ENCODE measurements at places on chromosomes 7 and 10. TPM values are rescaled to one million over a fixed set of nuclear protein-coding genes. Genes with fewer than 3 reads are reported as not detected.

DNA sequence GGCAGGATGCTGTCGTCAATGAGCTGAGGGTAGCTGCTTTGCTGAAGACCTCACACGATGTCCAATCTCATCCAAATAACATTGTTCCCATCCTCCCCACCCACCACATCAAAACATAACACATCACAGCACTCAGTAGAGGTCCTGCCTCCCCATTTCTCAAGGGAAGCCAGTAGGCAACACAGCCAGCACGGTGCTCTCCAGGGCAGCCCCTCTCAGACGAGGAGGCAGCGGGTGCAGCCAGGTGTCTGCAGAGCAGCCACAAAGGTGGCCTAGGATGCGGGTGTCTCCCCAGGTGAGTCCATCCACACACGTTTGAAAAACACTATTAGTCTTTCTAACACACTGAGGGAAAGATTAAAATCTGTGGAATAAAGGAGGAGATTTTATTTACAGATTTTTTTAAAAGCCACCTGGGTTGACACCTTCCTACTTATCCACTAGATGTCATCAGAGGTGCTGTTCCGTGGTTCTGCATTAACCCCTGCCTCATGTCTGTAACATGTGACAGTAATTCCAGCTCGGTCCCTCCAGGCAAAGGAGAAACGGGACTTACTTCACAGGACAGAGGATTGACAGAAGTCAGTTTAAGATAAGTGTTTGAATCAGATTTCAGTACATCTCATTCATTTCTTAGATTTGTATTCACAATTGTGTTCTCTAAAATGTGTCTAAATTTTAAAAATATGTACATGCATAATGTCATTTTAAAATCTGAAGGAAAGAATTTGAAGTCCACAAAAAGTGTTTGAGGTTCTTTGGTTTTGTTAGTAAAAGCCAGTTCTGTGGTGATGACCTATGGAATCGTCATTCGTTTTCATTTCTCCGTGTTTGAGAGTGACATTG, 68.0 kb downstream of the LANCL2 start:
- no peak overlapping the region for H3K4me3 ChIP-seq
- no peak for DNase-seq
- H3K36me3 ChIP-seq = no peaks in the 10 kb centered on the region
- H3K27me3 ChIP-seq = no peaks in the 10 kb centered on the region
- H3K4me1 ChIP-seq = no peaks in the 10 kb centered on the region

DNA sequence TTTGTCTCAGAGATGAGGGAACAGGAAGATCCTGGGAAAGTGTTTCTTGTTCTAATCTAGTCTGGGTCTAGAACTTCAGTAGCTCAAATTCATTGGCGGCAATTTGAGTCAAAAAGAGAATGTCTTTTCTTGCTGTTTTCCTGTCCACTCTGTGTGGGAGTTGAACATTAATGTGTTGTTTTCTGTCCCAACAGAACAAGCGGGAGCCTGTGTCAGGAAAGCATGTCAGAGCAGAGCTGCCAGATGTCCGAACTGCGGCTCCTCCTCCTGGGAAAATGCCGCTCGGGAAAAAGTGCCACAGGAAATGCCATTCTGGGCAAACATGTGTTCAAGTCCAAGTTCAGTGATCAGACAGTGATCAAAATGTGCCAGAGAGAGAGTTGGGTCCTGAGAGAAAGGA, 16.0 kb downstream of the GIMAP8 start:
- no peaks in the 10 kb centered on the region for H3K4me1 ChIP-seq
- no peak for DNase-seq
- no peaks in the 10 kb centered on the region for H3K36me3 ChIP-seq
- no peaks in the 10 kb centered on the region for H3K27me3 ChIP-seq

DNA sequence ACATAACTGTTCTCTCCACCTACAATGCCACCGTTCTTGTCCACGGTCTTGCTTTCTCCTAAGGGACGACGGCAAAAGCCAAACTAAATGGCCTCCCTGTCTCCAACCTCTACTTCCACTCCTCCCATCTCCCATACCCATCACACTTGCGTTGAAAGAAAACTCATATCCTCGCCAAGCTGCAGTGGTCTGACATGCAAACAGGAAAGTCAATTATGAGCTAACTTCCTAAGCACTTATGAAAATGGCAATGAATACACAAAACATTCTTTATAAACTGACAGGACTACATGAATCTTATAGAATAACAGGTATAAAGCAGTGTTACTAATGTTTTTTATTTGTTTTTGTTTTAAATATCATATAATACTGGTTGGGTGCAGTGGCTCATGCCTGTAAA, 46.4 kb downstream of the TYW1B start:
- H3K27ac ChIP-seq = no peak overlapping the region
- no peaks in the 10 kb centered on the region for H3K4me1 ChIP-seq
- DNase-seq = no peak
- H3K36me3 ChIP-seq = no peaks in the 10 kb centered on the region

Gene MACC1
- polyA plus RNA-seq = 2.2 TPM

DNA sequence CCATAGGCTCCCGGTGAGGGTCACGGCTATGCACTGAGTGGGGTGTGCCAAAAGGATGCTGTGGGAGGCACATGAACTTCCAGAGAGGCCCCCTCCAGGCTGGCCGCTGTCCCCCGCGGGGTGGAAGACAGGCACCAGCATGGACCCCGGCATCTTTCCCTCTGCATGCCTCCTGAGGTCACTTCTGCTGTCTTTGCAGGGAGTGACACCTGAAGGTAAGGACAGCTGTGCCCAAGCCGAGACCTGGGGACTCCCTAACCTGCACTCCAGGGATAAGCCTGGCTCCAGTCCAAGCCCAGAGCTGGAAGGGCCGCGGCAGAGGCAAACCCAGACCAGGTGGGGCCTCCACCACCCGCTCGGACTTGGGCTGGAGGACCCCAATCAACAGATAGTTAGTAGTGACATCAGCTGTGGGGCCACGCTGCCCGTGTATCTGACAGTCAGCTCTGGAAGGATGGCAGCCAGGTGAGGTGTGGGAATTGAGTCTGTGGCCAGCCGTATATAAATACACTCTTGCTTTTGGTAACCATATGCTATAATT, 340.7 kb upstream of the MKI67 start:
- H3K4me1 ChIP-seq = no peaks in the 10 kb centered on the region
- no peak for DNase-seq
- no peaks in the 10 kb centered on the region for H3K36me3 ChIP-seq
- H3K27ac ChIP-seq = no peak overlapping the region
- H3K27me3 ChIP-seq = no peaks in the 10 kb centered on the region
- H3K4me3 ChIP-seq = no peak overlapping the region

DNA sequence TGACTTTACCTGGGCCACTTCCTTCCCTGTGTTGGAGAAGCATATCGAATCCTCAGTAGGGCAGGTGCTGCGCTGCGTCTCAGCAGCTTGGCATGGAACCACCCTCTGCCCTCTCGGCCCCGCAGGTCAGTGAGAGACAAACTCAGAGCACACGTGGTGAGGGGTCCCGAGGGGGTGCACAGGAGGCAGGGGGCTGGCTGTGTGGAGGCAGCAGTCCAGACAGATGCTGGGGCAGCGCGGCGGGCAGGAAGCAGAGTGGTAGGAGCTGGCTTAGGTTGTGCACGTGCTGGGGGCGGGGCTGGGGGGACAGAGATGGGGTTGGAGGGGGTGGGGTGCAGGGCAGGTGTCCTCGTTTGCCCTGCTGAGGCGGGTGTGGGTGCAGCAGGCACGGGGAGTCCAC, 33.1 kb downstream of the NUB1 start:
- no peaks in the 10 kb centered on the region for H3K27me3 ChIP-seq
- DNase-seq = no peak
- H3K4me3 ChIP-seq = no peak overlapping the region
- H3K36me3 ChIP-seq = peaks cover 16% of the 10 kb centered on the region
- no peaks in the 10 kb centered on the region for H3K4me1 ChIP-seq

Gene TLX1
- polyA plus RNA-seq = 0.11 TPM

Gene GIMAP8
- polyA plus RNA-seq = 2.2 TPM

Gene VAX1
- not detected for polyA plus RNA-seq

Gene DNAJC12
- polyA plus RNA-seq = 17.3 TPM

- no peaks in the 10 kb centered on the region for H3K36me3 ChIP-seq
- H3K27ac ChIP-seq = no peak overlapping the region
- H3K4me3 ChIP-seq = no peak overlapping the region
- no peaks in the 10 kb centered on the region for H3K27me3 ChIP-seq
Measured at GRCh38 chr10:96584474-96584873, 2.3 kb downstream of the TM9SF3 start.

Gene TBX20
- polyA plus RNA-seq = not detected

DNA sequence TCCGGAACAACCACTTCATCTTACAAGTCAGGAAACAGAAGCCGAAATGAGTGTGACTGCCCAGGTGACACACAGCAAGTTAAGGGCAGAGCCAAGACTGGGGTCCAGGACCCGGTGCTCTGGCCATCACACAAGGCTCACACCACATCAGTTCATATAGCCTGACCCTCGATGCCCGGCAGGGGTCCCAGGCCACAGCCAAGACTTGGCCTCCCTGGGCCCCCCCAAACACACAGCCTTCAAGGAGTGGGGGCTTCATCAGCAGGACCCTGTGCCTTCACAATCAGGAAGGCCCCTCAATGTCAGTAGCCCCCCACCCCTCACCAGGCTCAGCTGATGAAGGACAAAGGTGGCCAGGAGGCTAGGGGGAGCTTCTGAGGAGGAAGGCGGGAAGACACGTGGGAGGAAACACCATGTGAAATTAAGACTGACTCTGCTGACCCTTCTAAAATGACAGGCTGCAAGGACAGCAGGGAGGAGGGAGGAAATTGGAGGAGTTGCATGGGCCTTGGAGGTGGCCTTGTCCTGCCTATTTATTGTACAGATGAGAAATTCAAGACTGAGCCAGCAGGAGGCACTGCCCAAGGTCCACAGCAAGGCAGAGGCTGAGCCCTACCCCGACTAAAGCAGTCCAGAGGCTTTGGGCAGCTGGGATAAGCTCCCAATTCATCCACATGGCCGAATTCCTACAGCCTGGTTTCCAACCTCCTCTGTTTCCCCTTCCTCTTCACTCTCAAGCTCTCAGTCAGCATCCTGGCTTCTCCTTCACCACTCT, 216.1 kb upstream of the ZMIZ1 start:
- no peak for DNase-seq
- no peaks in the 10 kb centered on the region for H3K36me3 ChIP-seq
- no peak overlapping the region for H3K27ac ChIP-seq
- no peaks in the 10 kb centered on the region for H3K4me1 ChIP-seq
- no peaks in the 10 kb centered on the region for H3K27me3 ChIP-seq

DNA sequence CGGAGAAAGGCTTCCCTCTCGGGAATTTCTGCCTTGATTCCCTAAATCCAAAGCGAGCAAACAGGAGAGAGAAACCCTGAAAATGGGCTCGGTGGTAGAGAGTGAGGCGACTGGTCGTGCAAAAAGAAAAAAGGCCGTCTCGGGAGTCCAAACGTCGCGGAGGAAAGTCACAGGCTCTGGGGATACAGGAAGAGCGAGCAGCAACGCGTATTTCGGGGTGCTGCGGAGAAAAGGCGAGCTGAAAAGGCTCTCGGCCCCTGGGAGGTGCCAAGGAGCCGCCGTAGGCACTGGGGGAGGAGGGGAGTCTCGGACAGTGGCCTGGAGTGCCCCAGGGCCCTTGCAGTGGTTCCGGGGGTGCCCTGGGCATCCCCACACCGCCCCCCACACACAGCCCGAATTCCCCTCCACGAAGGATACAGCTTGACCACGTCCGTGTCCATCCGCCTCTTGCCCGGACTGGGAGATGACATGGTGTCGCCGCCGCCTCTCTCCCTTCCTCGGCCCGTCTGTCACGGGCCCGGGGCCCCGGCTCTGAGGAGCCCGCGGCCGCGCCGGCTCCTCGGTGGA, 591 bp downstream of the UBE2H start:
- H3K4me1 ChIP-seq = peaks cover 4% of the 10 kb centered on the region
- no peaks in the 10 kb centered on the region for H3K36me3 ChIP-seq
- DNase-seq = peak; percentile 55
- H3K4me3 ChIP-seq = peak overlapping the region; percentile 61

Gene TRPV5
- not detected for polyA plus RNA-seq

GRCh38 chr7:133646472-133647315, 393.8 kb downstream of the EXOC4 start:
- no peak overlapping the region for H3K4me3 ChIP-seq
- DNase-seq = no peak
- no peaks in the 10 kb centered on the region for H3K36me3 ChIP-seq
- H3K4me1 ChIP-seq = peaks cover 9% of the 10 kb centered on the region
- no peak overlapping the region for H3K27ac ChIP-seq

Gene NODAL
- polyA plus RNA-seq = not detected

- no peak overlapping the region for H3K4me3 ChIP-seq
- no peaks in the 10 kb centered on the region for H3K27me3 ChIP-seq
- no peaks in the 10 kb centered on the region for H3K36me3 ChIP-seq
- peaks cover 7% of the 10 kb centered on the region for H3K4me1 ChIP-seq
- DNase-seq = no peak
- no peak overlapping the region for H3K27ac ChIP-seq
Measured at GRCh38 chr10:98265403-98266378, 2.3 kb downstream of the LOXL4 start.

DNA sequence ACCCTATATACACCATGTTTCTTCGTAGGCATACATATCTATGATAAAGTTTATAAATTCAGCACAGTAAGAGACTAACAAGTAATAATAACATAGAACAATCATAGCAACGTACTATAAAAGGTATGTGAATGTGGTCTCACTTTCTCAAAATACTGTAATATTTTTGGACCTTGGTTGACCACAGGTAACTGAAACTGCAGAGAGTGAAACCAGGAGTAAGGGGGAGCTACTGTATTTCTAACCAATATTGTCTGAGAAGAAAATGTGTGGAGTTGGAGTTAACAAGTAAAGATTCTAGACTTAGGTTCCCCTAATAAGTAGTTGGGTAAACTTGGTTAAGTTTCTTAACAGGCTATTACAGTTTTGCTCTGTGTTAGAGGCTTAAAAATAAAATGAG, 72.1 kb downstream of the GNAI1 start:
- no peaks in the 10 kb centered on the region for H3K4me1 ChIP-seq
- H3K27ac ChIP-seq = no peak overlapping the region
- H3K4me3 ChIP-seq = no peak overlapping the region
- H3K36me3 ChIP-seq = no peaks in the 10 kb centered on the region
- no peak for DNase-seq

Gene NRAP
- polyA plus RNA-seq = 0.04 TPM

DNA sequence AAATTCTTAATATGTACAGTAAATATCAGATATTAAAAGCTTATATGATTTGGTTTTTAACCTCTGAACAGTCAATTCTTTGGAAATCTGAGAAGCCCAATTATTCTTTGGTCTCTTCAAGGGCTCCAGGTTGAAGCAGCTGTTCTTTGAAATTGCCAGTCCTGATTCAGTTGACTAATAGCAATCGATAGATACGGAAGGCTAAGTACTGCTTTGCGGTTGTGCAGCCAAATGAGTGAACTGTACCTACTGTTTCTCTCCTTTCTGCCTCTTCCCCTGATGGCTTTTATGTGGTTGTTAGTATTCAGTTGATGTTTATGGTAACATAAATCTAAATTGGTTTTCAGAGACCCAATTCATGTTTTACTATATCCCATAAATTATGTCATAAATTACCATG, 103.1 kb upstream of the RPA3 start:
- H3K4me1 ChIP-seq = no peaks in the 10 kb centered on the region
- H3K27me3 ChIP-seq = no peaks in the 10 kb centered on the region
- H3K4me3 ChIP-seq = no peak overlapping the region

Gene SPAM1
- 0.12 TPM for polyA plus RNA-seq

- H3K4me3 ChIP-seq = no peak overlapping the region
- no peaks in the 10 kb centered on the region for H3K27me3 ChIP-seq
- H3K36me3 ChIP-seq = no peaks in the 10 kb centered on the region
Measured at GRCh38 chr7:112908086-112908485, 117.9 kb upstream of the TMEM168 start.

Measured in pancreas (tissue), 10 donors.